ENCODE measurements at places on chromosomes 11 and 22.

DNA sequence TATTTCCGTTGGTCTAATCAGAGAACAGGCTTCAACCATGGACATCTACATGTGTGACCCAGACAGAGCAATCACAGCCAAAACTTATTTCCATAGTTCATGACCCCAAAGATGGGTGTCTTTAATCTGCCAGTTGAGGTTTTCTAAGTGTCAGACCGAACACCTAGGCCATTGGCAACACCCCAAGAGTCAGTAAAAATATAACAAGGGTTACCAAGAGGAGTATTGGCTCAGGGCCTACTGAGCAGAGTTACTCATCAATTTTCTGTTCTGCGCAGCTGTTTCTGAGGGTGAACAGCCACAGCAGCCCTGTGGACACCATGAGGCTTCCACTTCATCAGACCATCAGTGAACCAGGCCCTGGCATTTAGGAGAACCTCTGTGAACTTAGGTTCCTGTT, 18.8 kb downstream of the GUCD1 start:
- no peak for DNase-seq

DNA sequence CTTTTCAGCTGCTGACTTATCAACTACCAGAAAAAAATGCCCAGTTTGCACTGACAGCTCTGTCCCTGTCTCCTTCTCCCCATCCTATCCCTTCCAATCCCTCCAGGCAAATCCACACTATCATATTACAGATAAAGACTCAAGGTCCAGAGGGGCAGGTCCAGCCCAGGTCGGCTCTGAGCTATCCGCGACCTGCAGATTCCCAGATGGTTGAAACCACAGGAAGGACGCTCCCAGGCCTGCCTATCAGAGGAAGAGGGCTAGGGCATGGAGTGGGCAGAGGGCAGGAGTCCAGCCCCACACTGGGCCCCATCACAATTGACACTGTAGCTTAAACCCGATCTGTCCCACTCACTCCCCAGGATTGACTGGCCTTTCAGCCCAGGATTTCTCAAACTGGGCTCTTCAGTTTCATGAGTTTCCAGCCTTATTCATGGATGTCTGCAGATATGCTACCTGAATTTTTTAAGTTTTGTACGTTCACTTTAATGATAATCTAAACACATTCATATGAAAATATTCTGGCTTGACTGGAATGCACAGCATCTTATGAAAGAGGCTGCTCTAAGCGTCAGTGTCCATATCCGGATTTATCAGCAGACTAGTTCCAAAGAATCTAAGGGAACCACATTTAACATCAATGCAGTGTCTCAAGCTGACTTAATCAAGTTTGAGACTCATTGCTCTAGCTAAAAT, 16.4 kb upstream of the FCHSD2 start:
- DNase-seq = no peak

DNA sequence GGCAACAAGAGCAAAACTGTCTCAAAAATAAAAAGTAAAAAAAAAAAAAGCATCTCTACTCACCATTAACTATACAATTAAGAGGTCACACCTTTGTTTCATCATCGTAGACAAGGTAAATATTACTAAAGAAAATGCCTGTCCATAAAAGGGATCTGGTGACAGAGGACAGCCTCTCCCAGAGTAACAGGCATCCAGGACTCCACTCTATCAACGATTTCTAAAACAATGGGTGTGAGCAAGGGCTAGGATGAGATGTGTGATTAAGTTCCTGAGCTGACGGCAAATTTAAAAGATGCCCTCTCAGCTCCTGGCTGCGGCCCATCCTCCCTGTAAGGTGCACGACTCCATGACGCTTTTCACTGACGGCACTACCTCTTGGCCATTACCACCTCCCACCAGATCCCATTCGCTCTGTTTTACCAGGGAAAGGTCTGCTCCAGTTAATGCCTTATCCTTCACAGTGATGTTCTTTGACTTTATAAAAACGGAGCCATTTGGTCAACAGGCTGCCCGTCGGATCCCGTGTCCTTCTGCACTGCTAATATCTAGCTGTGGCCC, 2.3 kb upstream of the TMEM45B start:
- no peak for DNase-seq

DNA sequence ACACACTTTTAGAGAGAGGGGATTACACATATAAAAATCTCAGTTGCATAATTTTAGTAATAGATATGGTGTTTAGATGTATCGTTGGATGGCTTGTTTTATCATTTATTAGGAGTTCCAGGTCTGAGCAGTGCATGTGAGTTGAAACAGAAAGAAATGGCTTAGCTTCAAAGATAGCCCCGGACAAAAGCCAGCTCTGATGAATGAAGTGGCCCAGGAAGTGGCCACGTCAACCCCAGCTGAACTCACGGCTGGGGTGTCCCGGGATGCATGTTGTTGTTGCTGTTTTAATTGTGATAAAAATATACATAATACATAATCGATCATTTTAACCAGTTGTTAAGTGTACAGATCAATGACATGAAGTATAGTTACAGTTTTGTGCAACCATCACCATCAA, 1513.6 kb downstream of the BRD1 start:
- DNase-seq = no peak

DNA sequence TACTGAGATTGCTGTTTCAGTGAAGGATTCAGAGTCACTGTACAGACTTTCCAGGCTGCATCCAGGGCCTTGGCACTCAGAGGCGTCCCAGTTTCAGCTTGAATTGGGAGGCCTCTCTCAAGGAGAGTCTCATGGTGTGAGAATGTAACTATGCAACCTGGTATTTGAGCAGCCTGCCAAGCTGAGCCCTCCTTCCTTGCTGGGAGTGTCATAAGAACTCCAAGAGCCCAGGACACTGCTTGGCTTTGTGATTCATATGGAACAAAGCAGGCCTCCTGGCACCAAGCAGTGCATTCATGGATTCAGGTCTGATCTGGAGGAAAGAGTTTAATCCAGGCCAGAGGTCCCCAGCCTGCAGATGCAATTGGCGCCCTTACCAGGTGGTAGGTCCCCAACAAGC, 171.7 kb downstream of the DBX1 start:
- peak; percentile 66 for DNase-seq

DNA sequence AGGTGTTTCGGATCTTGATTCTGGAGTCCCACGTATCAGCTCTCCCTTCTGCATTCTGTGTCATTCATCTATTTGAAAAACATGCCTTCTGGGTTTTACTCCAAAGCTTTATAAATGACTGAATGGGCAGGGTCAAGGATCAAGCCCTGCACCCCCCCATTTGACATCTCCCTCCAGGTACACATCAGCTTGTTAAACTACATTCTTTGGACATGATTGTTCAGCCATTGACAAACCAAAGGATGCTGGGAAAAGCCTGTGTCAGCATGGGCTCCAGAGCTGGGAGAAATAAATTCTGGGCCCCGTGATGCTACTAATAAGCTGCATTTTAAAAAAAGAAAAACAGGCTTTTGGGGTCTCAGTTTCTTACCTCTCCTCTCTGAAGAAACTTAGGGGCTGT, 103.7 kb downstream of the DSCAML1 start:
- no peak for DNase-seq

GRCh38 chr11:11230087-11230486, 123.0 kb downstream of the CSNK2A3 start:
- no peak for DNase-seq

- no peak for DNase-seq
Observed at GRCh38 chr11:75479597-75480145, 46.1 kb downstream of the GDPD5 start.

GRCh38 chr11:95521133-95521542, 268.4 kb downstream of the FAM76B start:
- DNase-seq = no peak

DNA sequence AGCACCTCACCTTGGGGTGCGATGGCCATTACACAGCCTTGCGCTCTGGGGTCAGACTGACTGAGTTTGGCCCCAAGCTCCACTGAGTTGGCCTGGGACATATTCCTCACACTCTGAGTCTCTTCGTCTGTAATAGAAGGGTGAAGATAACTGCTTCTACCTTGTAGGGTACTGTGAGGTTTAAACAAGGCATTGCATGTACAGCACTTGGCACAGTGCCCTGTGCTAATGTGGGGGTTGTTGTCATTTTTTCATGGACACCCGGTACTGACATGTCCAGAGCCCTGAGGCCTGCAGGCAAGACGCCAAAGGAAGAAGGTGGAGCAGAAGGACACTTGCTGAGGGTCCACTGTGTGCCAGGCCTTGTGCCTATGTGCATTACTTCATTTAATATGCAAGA, 50.7 kb downstream of the OTOG start:
- no peak for DNase-seq

DNA sequence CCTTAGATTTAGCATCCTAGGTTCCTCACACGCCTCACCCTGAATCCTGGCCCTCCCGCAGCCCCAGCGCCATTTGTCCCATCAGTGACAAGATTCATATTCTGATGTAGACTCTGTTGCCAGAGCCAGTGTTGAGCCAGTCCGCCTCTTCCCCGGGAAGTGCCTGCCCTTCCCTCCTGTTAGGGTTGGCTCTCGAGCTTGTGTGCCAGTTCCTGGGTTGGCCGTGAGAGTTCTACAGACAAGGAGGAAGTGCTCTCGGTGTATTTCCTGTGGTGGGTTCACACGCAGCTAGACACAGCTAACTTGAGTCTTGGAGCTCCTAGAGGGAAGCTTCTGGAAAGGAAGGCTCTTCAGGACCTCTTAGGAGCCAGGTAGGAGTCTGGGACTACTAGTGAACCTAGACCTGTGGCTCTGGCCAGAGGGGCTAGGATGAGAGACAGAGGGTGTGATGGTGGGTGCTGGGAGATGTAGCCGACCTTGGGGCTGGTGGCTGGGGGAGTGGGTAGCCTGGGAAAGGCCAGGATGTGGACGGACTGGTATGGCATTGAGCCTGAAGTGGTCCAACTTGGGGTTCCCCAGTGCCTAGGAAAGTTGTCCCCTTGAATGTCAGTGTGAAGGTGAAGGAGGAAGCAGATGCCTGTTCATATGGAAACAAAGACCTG, at the start of gene IL18BP:
IL18BP (plus strand) TSS at position 261 of the 662 bp plus-strand sequence. CDS start 1,076 bp downstream, outside the sequence.
- DNase-seq = no peak

DNA sequence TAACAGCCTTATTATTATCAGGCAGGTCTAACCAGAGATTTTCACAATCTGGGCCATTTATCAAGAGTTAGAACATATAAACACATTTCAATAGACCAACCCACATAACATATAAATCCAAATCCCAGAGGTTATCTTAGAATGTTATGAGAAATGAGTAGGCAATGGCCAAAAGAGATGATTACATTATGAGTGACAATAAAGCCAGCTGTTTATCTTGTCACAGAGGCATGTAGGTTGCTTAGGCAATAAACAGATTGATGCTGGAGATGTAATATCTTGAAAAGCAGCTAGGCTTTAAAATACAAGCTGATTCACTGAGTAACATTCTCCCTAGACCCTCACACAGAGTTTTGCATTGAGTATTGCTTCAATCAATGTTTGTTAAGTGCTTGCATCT, 148.5 kb upstream of the SESN3 start:
- DNase-seq = no peak

- no peak for DNase-seq
Observed at GRCh38 chr11:96109331-96110030, 185.6 kb upstream of the MTMR2 start.

DNA sequence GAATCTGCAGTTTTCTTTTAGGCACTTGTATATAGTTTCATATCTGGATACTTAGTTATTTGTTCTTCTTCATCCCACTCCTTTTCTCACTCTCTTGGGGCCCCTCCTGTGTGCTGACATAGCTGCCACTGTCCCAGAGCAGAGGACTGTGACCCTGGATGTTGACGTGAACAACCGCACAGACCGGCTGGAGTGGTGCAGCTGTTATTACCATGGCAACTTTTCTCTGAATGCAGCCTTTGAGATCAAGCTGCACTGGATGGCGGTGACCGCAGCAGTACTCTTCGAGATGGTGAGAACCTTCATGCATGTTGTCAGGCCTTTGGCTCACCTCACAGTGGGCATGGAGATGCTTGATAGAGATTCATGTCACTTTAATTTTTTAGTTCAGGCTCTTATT, 50.9 kb upstream of the YWHAH start:
- DNase-seq = peak; percentile 64
